Midbrain (tissue), 1 donor: ENCODE measurements at places on chromosomes 3 and 15.

- DNase-seq = no peak
These were observed 17.4 kb downstream of the PDHB start for GRCh38 chr3:58416191-58416590.

- DNase-seq = no peak
These were observed 16.1 kb upstream of the BLM start for GRCh38 chr15:90701048-90701447.

DNA sequence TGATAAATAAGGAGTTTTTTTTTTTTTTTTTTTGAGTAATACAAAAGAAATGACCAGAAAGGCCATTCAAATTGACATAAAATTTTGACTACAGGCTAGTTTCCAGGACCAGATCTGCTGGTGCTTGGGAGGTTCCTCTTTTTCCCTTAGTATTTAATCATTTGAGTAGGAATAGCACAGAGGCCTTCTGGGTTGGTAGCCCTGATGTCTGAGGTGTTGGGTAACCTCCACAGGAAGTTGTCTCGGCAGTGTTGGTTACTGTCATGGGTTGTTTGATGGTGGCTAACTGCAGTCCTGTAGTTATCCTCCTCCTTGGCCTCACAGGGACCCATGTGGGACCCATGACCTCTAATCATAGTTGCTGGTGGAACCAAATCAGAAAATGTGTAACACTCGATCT, 91.1 kb downstream of the USP13 start:
- DNase-seq = no peak

- DNase-seq = no peak
These were observed 631.1 kb upstream of the CFAP20DC start for GRCh38 chr3:59680919-59681318.

DNA sequence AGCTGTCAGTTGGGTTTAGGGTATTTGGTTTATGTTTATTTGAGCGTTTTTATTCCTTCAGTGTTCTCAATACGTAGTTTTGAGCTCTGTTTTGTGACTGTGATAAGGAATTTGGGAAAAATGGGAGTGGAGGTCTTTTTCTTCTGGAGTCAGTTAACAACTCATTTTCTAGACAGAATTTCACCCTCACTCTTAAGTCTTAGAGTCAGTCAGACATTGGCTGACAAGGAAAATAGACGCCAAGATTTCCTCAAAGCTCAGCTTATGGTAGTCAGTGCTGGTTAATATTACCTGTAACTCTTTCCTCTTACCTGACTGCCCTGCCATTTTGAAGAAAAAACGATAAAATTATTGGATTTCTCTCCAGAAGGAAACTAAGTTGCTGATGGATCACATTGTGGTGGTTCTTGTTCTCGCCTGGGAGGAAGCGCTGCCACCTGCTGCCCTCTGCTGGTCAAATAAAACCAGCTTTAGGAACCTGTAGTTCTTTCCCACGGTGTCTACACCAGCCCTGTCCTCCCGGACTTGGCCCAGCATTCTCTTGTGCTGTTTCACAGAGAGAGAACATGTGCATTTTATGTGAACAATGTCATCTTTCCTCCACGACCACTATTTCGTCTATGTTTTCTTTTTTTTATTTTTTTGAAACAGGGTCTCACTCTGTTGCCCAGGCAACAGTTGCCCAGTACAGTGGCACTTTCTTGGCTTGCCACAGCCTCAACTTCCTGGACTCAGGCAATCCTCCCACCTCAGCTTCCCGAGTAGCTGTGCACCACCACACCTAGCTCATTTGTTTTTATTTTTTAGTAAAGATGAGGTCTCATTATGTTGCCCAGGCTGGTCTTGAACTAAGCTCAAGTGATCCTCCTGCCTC, 41.4 kb upstream of the UMPS start:
- peak; percentile 78 for DNase-seq

DNA sequence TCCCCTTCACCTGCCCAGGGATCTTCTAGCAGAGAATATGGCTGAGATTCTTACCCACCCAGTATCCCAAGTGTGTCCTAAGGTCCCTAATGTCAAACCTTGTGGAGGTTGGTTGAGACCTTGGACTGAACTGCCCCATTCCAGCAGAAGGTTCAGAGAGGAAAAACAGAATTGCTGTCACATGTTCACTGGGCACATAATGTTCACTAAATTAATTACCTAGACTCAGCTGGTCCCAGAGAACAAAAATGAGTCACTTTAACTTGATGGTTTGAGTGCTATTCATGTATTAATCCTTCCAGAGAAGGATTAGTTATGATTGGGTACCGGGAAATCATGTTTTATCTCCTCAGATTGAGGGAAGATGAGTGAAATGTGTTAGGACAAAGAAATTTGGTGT, 171.3 kb upstream of the GADL1 start:
- DNase-seq = no peak

GRCh38 chr3:29936766-29937165, 655.9 kb downstream of the RBMS3 start:
- DNase-seq = no peak

DNA sequence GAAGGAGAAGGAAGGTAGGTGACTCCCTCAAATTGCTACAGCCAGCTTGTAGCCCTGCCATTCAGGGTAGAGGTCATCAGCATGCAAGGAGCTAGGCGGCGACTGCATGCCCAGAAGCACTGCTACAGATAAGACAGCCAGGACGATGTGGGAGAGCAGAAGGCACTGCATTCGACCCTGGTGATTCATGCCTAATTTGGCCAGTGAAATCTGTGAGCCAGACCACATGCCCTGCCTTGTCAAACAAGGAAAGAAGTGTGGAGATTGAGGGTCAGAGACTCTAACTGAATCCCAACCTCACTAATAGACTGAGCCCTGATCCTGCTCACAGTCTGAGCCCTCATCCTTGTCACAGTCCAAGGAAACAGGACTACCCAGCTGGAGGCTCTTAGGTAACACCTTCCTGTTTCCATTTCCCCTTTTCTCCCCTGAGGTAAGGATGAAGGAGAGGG, 86.6 kb downstream of the LINGO1 start:
- DNase-seq = no peak

DNA sequence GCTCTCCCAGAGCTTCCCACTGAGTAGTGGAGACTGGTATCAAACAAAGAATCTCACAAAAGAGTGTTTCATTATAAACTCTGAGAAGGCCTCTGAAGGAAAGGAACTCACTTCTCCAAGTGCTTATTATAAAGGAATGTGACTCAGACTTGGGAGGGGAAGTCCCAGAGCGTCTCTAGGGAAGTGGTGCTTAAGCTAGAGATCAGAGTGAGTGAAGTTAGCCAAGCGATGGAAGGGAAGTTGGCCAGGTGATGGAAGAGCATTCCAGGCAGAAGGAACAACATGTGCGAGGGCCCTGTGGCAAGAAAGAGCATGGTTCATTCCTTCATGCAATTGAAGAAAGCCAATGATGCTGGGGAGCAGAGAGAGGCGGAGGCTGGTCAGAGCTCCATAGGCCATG, 2.3 kb downstream of the XYLB start:
- DNase-seq = peak; percentile 0

DNA sequence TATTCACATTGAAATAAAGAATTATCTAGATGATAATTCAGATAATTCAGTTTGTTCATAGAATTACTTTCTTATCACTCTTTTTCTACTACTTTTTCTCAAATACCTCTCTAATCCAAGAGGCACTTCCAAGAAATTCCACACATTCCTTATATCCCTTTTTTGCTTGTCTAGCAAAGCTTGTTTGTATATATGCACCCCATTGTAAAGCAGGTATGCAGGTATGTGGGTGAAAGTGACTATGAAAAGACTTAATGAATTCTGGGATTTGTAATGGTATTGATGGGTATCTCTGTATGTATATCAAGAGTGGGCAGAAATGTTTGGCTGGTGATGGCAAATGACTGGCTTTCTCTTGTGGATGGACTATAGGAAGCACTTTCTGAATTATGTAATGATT, 94.1 kb upstream of the FGF7 start:
- DNase-seq = no peak

DNA sequence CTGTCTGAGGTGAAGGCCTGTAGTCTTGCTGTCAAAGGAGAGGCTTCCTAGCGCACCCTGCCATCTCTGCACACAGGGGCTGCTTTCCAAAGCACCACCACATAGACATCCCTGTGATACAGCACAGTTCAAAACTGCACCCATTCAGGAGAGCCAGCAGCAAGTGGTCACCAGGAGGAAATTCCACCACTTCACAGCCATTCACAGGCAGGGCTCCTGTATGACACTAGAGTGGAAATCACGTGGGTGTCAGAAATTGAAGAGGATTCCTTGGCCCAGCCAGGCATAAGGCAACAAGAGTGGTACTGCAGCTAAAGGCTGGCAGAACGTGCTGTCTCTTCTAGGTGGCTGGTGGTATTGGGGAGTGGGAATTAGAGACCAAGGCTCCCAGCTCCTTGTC, 102.8 kb downstream of the RFTN1 start:
- DNase-seq = no peak

DNA sequence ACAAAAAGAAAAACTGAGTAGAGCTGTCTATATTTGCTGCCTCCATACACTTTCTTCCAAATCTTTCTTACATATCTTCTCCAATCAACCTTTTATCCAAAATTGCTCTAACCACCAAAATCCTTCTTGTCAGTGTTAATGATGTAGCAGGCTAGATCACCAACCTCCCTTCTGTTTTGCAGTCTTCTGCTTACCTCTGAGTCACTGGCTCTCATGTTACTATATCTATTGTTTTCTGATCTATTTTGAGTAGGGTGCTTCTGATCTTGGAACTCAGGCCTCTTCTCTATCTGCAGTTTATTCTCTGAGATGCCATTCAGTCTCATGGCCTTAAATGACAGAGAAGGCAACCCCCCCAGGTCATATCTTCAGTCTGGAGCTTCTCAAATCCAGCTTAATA, 26.3 kb upstream of the AADAC start:
- no peak for DNase-seq

DNA sequence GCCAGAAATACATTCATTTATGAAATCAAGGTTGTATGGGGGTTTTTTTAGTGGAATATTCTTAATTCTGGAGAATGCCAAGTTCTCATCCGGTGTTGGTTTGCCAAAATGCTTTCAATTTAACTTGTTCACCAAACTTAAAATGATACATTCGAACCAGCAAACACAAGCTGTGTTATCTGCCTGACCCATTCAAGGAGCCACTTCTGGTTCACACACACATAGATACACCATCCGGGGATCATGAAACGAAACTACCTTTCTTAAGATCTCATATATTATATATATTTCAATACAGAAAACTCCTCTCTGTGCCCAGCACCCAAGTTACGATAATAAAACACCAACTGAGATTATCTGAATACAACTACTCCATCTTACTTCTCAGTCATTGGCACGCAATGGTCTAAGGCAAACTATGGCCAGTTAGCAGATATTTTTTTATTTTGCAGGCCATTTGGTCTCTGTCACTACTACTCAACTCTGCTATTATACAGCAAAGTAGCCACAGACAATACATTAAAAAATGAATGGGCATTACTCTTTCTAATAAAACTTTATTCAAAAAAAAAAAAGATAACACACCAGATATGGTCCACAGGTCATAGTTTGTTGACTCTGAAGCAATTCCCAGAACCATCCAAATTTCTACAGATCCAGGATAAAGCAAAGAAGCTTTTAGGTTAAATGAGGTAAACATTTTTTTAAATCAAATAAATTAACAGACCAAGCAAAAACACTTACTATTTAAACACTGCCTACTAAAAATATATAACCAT, 89.6 kb downstream of the TBL1XR1 start:
- no peak for DNase-seq

- no peak for DNase-seq
These were observed 22.3 kb upstream of the ZBED2 start for GRCh38 chr3:111617406-111617805.

DNA sequence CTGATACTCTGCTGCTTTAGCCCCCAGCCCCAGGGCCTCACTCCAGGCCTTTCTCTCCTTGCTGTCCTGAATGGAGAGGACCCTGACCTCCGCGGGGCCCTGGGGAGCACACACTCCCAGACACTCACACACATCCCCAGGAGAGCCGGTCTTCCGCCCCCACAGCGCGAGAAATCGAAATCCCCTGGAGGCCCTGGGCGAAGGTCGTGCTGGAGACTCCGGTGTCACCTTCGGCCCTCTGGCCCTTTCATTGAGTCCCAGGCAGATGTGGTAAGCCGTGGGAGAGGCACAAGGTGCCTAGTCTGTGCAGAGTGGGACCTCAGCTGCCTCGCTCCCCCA, 848 bp upstream of the GOLGA8B start:
- DNase-seq = no peak

GRCh38 chr3:55484801-55485791, 2.0 kb downstream of the WNT5A start:
- peak; percentile 81 for DNase-seq

GRCh38 chr3:125519678-125520562, at the start of gene SNX4:
TSS of gene SNX4 (minus strand) at chr3:125520202. CDS start at chr3:125520172, 30 bp downstream.
- peak; percentile 90 for DNase-seq

DNA sequence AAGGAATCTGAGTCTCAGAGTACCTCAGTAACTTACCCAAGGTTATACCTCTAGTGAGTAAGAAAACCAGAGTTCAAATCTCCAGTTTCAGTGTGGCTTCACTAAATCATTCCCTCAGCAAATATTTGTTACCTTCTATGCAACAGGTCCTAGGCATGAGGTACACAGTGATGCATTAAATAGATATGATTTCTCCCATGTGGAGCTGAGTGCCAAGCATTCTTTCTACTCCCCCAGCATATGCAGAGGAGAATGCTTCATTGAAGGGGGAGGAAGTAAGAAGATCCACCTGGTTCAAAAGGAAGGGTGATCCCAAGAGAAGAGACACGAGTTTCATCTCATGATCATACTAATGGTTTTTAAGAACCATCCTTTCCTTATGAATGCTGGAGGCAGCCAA, 6.8 kb upstream of the MTHFS start:
- DNase-seq = no peak

GRCh38 chr15:72770673-72771328, 12.8 kb downstream of the ADPGK start:
- DNase-seq = no peak

- DNase-seq = no peak
These were observed 236.5 kb downstream of the IL20RB start for GRCh38 chr3:137194301-137194700.

GRCh38 chr3:84136425-84136824, 822.4 kb upstream of the CADM2 start:
- no peak for DNase-seq

DNA sequence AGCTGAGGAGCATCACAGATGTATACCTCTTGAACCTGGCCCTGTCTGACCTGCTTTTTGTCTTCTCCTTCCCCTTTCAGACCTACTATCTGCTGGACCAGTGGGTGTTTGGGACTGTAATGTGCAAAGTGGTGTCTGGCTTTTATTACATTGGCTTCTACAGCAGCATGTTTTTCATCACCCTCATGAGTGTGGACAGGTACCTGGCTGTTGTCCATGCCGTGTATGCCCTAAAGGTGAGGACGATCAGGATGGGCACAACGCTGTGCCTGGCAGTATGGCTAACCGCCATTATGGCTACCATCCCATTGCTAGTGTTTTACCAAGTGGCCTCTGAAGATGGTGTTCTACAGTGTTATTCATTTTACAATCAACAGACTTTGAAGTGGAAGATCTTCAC, 3.0 kb downstream of the CCR8 start:
- no peak for DNase-seq

- DNase-seq = no peak
These were observed 43.8 kb downstream of the SPSB4 start for GRCh38 chr3:141094790-141095545.

- DNase-seq = no peak
These were observed 159.8 kb upstream of the MITF start for GRCh38 chr3:69579306-69580041.
